ENCODE measurements at places on chromosomes 3 and 15.

DNA sequence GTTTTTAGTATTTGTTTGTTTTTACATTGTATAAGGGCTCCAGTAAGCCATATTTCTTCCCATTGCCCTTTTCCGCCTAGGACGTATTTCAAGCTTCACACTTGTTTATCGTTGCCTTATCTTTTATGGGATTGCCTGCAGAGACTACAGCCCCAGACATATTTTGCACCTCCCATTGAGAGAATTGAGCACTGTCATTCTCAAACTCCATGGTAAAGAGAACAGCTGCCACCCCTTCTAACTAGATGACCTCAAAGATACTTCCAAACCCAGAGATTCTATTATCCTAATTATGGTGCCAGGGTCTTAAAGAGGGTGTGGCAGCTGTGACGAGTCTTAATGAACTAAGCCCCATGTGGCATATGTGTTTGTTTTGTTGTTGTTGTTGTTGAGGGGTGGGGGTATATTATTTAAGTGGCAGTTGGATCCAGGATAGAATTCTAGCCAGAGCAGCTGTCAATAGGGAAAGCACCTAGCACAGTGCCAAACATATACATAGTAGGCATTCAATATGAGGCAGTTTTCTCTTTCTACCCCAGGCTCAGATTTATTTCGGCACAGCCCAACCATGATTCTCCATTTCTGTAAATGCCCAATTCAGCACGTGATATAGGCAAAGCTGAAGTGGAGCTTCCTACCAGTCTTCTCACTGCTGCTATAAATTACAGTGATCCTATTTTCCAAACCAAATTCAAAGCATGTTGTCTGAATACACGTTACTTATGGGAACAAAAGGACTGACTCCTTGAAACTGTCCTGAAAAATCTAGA lies 932 bp upstream of the TP53BP1 start:
- no peak for DNase-seq

DNA sequence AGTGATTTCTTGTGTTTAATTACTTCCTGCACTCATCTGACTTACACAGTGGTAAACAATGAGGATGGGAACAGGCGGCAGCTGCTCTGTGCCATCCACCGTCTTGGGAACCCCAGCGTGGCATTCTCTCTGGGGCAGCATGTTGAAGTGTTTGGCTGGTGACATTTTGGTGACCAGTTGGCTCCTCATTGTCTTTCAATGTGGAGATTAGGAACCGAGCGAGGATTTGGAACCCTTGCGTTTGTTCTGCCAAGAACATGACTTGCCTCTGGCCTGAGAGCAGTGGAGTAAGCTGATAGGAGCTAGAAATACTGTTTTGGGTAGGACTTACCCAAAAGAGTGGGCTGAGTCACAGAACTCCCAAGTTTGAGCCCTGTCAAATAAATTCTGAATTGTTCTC lies 88.8 kb downstream of the IGF1R start:
- DNase-seq = no peak

DNA sequence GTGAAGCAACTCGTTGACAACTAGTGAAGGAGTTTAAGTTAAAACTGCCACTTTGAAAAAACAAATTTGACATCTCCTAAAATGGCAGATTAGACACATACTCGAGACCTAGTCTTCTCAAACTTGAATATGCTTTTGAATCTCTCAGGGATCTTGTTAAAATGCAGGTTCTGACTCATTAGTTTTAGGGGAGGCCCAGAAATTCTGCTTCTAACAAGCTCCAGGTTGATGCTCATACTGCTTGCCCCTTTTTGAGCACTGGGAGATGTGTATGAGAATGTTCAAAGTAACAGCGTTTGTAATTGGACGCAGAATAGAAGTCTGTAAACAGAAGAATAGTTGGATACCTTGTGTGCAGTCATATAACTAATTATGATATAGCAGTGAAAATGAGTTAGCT lies 1.6 kb downstream of the C3orf38 start:
- peak; percentile 6 for DNase-seq

DNA sequence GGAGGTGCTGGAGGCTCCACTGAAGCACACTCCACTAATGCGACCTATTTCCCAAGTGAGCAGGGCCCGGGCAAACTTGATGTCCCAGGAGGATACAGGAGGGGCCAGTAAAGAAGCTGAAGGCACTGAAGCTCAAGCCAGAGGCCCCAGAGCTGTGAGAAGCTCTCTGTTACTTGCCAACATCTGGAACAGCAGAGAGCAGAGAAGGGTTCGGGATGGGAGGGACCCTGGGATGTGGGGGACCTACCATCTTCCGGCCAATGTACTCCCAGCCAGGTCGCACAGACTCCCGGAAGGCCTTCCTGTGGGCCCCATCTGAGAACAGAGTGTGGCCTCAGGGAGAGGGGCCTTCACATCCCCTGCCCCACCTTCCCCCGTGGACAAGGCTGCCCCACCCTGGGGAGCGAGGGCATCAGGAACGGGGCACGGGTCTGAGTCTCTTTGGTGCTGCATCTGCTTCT lies 3.1 kb downstream of the HHATL start:
- DNase-seq = no peak

DNA sequence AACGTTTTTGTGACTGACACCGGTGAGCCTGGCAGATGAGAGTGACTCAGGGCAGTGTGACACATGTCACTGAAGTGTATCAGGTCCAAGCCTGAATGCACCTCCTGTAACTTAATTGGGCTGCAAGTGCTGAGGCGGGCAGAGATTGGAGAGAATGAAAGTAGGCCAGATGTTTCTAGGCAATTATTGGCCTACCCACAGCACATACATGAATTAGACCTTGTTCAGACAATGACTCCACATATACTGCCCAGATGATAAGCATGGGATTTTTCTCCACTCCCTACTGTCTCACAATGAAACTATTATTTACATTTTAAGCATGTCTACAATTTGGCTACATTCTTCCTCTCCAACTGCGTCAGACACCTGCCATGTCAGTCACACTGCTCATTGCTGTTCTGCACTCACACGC lies 187.3 kb upstream of the ZNF385D start:
- no peak for DNase-seq

- no peak for DNase-seq
These were observed 46.5 kb upstream of the CCDC174 start for GRCh38 chr3:14605067-14605466.

GRCh38 chr15:33160581-33161165 lies 33.8 kb downstream of the FMN1 start:
- DNase-seq = no peak

- DNase-seq = no peak
These were observed 6.4 kb downstream of the AAGAB start for GRCh38 chr15:67248011-67248505.

GRCh38 chr3:157493627-157494550 lies 9.3 kb downstream of the VEPH1 start:
- DNase-seq = no peak

DNA sequence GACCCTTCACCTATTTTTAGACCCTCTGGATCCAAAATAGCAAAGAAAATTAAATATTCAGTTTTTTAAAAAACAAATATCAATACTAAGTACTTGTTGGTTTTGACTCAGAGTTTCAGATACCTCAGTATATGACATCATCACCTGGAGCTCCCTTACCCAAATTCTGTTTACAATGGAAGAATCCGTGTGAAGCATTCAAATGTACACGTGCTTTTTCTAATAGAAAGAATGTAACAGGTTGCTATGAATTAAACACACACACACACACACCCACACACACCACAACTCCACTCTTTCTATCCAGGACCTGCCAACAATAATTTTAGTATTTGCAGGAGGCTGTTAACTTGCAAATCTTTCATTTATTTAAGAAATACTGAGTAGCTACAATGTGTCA lies 221.8 kb downstream of the THRB start:
- DNase-seq = no peak

DNA sequence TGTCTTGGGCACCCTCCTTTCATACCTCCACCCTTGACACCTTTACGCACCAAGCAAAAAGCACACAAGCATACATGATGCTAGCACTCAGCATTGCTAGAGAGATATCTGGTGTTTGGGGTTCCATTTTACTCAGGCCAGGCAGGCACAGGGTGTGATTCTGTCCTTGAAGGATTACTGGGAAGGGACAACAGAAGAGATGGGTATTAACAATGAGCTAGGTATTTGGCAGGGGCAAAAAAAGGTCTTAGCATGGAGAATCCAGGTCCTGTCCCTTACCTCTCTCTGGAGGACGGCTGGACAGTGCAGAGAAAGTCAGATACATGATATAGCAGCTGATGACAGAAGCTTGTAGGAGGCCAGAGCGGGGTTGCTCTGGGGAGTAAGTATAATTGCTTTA lies 3.5 kb downstream of the SERINC4 start:
- DNase-seq = no peak

GRCh38 chr3:72290859-72291638 lies 506.1 kb upstream of the PROK2 start:
- DNase-seq = no peak

DNA sequence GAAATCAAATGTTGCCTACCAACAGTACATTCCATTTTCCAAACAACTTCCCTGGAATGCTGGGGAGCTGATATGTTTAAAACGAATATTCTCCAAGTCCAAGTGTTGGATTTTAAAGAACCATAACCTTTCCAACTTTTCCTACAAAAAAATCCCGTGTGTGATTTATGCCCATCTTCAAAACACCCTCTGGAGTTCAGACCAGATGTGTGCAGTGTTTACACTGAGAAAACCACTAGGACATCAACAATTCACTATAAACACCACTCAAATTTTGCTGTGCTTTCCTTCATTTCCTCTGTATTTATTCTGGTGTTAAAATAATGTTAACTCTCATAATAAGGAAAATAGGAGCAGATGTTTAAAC lies 2.4 kb downstream of the VGLL4 start:
- no peak for DNase-seq

DNA sequence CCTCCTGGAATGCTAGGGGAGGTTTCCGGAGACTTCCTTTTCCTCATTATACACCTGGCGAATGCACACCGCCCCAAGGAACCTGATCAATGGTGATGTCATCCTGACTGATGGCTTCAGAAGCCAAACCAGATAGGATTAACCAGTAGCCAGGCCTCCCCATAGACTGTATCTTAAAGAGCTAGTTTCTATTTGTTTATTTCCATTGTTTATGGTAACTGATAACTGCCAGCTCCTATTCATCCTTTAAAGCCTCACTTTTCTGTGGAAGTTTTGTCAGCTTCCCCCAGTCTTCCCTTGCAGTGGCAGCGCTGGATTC lies at the start of gene MKRN2OS:
Gene MKRN2OS (minus strand): TSS at position 27 of the 319 bp plus-strand sequence. CDS start 35 bp downstream, outside the sequence.
- no peak for DNase-seq

- DNase-seq = no peak
These were observed 1.3 kb downstream of the VGLL3 start for GRCh38 chr3:86989611-86990010.

- DNase-seq = no peak
These were observed 45.0 kb downstream of the TMEM44 start for GRCh38 chr3:194588236-194588635.

- no peak for DNase-seq
These were observed at the start of gene B3GALNT1 for GRCh38 chr3:161104561-161105551. B3GALNT1 (minus strand) TSS chr3:161105349; CDS start chr3:161086754, 18,595 bp downstream.

DNA sequence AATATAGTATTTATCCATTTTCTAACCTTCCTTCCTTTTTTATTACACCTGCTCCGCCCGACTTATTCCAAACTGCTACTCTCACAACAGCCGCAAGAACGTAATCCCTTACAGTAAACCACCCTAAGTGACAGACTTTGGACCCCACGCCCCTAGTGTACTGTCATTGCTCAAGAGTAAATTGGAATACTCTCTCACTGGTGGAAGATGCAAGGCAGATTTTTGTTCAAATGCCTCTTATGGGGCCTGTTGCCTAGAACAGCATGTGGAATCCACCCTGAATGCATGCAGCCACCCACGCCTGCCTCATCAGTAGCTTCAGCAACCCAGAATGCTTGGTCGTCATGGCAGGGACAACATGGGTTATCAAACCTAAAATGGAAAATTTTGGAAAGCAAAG lies 226.2 kb upstream of the ST8SIA2 start:
- DNase-seq = no peak

DNA sequence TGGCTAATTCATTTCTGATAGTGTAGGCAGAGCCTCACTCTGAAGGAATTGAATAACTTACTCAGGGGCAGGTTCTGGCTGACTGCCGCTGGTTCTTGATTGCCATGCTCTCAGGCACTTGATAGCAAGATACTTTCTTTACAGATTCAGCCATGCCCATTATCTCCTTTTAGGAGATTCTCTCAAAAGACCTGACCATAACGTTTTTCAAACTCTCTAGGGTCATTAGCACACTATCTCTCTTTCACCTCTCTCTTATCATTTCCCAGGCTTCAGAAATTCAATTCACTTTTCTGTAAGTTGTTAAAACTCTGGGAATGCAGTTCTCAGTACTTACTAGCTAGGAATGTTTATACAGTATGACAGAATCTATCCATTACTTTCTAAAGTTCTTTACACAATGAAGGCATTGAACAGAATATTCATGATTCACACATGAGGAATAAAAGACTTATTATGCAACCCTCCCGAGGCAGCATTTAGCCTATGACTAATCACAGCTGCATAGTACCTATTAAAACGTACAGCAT lies 850.3 kb upstream of the CADM2 start:
- no peak for DNase-seq

GRCh38 chr3:21271606-21272016 lies 479.4 kb downstream of the ZNF385D start:
- DNase-seq = no peak

DNA sequence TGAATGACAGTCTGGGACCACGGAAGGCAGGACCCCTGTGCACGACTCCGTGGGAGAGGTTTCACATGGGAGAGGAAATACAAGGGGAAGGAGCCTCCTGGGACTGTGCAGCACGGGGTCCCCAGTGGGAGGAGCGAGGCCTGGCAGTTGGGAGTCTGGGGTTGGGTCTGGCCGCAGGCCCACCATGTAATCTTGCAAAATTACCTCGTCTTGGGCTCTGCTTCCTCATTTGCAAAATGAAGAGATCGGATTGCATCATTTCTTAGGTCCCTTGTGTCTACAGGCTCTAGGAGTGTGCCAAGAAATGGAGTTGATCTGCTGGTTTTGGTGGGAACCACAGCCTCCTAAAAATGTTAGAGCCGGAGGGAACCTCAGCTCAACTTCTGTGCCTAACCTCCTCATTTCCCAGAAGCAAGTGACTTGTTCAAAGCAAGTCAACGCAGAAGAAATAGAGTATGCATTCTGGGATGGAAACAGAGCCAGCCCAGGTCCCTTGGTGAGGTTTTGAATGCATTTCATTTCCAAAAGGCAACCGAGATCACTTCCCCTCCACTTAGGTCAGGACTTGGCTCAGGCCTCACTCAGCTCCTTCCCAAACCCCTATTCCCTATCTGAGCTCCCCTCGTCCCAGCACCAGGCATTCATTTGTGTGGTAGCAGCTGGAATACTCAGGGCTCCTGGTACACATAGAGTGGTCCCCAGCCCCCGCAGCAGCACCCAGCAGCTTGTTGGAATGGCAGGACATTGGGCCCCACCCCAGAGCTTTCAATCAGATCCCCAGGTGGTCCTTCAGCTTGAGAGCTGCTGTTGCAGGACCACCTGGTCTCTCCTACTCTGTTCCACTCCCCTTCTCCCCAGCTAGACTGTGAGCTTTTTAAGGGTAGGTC lies 267.7 kb downstream of the XXYLT1 start:
- DNase-seq = no peak

- DNase-seq = no peak
These were observed 723.9 kb upstream of the ALCAM start for GRCh38 chr3:104642827-104643226.

- no peak for DNase-seq
These were observed 18.1 kb upstream of the ABHD17C start for GRCh38 chr15:80677041-80677440.

GRCh38 chr3:36944641-36945270 lies at the start of gene TRANK1:
TRANK1 (minus strand) TSS chr3:36945054; CDS start chr3:36944809, 245 bp downstream.
- peak; percentile 87 for DNase-seq

GRCh38 chr15:21261965-21262850 lies 178.1 kb downstream of the POTEB3 start:
- DNase-seq = no peak
